D721Med (cell line): ENCODE measurements at places on chromosomes 11 and 22.

DNA sequence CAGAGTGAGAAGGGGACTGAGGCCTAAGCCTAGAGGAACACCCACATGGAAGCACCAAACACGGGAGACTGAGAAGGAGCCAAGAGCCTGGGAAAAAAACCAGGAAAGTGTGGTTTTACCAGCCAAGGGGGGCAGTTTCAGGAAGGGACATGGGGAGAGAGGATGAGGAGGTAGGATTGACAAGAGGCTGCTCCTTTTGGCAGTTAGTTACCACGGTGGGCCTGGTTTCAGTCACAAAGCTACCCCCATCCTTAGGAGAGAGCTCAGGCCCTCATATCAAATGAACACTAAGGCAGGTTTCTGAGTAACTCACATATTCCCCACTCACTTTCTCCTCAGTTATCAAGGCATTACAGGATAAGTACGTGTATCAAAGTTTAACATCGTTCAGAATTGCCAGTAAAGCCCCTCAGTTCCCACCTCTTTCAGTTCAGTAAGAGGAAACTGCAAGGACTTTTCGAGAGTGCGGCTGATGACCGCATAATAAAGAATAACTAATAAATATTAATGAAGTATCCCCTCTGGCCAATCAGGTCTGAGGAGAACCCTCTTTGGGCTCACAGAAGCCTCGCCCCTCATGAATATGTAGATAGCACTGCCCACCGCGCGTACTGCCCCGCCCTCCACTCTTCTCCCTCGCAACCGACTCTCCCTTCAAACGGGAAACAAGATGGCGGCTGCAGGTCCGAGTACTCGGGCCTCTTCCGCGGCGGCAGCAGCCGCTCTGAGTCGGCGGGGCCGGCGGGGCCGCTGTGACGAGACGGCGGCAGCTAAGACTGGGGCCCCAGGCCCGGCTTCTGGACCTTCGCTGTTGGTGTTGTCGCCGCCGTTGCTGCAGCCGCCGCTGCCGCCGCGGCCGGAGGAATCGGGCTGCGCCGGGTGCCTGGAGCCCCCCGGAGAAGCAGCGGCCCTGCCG, at the start of gene RNF169:
Gene RNF169, plus strand, starts transcription at position 639 of the 916 bp plus-strand sequence. Its CDS starts 32 bp downstream, at position 671.
- DNase-seq = peak; percentile 95

- DNase-seq = no peak
Observed at GRCh38 chr11:59255281-59255680, 42.6 kb upstream of the MPEG1 start.

DNA sequence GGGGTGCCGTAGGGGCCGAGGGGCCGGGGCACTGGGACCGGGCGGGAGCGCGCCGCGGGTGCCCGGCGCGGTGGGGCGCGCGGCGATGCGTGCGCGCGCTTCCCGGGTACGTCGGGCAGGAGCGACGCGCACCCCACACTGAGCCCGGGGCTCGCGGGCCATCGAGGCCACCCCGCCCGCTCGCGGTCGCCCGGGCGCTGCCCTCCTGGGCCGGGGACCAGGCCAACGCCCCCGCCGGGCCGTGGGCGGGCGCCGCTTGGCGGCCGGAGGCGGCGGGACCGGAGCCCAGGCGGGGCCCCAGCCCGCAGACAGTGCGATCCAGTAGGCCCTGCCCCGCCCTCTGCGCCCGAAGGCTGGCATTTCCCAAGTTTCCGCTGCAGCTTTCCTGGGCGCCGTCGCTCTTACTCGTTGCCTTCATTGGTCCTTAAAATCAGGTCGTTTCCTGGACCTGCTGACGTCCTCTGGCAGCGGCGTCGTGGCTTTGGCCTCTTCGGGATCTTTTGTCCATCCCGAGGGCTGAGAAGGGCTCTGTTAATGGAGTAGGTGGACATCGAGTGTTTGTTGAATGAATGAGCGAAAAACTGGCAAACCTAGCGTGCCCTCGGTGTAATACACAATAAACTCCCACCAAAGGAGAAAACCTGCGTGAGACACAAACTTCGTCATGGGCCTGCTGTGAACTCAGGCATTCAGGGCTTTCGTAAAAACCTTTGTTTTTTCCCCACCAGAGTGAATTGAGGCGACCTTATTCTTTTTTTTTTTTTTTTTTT, 638 bp downstream of the PARVA start:
- DNase-seq = no peak

DNA sequence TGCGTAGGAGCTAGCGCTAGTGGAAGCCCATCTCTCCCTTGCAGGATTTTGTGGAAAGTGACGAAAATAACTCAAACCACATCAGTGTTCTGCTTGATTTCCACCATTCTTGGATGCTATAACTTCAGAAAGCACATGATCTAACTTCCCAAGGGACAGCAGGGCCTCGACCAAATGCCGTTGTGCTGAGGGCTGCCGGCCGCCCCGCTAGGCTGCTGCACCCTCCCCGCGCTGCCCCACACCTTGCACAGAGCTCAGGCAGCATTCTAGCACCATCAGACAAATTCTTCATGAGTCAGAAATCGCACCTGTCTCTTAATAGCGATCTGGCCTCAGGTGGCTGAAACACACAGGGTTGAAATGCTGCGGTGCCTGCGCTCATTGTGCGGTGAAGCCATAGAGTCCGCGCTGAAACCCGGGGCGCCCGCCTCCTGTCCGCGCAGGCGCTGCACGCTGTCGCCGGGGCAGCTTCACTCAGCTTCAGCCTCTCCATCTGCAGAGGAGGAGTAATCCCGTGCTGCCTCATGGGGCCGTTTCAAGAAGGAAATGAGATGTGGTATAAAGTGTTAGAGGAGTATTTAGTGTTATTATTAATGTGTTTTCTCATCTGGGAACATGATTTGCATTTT, 59.2 kb upstream of the B3GAT1 start:
- peak; percentile 91 for DNase-seq

- no peak for DNase-seq
Observed at GRCh38 chr22:30288419-30289140, 725 bp downstream of the CASTOR1 start.

- DNase-seq = no peak
Observed at GRCh38 chr11:122102426-122102825, 13.6 kb downstream of the BLID start.

- no peak for DNase-seq
Observed at GRCh38 chr11:14308114-14308896, 50.7 kb downstream of the RRAS2 start.

DNA sequence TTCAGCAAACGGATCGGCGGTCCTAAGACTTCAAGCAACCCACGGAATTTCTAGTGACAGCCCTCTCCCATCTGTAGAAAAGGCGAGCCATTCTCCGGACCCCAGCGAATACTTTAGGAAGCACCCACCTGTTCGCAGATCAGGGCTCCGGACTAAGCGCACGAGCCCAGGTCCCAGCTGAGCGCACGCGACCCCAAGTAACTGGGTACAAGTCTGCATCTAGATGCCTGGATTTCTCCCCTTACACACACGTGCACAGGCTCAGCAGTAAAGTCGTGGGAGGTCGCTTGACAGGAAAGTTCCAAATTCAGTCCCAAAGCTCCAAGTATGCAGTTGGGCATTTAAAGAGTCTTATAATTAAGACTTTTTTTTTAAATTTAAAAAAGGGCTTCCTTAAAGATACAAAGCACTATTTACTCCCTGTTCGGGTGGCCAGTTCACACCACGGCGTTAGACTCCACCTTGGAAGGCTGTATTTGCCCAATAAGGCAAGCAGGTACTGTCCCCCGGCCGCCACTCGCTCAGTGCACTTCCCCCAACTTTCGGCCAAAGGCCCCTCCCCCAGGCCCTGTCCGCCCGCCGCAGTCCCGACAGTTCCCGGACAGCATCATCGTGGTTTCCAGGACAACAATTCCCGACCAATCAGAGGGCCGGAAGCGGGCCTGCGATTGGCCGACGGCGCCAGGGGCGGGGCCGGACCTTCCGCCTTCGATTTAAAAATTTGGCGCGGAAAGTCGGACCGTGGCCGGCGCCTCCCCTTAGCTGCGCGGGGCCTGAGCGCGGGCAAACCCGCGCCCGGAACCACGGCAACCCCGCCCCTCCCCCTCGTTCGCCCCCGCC, at the start of gene E2F8:
Gene E2F8, minus strand, starts transcription at position 526 of the 840 bp plus-strand sequence. CDS start 824 bp downstream, outside the sequence.
- DNase-seq = peak; percentile 93

DNA sequence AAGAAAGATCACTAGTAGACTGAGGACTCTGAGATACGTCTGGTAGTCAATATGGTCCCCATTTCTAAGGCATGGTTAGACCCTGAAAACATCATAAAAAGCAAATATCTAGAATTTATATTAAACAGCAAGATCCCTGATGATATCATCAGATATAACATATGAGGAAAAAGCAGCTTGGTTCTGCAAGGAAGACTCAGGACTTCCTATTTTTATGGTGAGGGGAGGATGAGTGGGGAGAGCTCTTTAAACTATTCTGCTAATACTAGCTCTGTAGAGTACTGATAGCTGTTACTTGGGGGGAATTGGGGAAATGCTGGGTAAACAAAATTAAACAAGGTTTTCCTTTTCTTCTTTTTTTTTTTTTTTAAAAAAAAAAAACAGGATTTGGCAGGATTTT, 235.8 kb downstream of the SWAP70 start:
- no peak for DNase-seq

- no peak for DNase-seq
Observed at GRCh38 chr11:65505466-65506289, 6.8 kb downstream of the MALAT1 start.

- DNase-seq = no peak
Observed at GRCh38 chr22:28051787-28052356, 132.8 kb upstream of the PITPNB start.

DNA sequence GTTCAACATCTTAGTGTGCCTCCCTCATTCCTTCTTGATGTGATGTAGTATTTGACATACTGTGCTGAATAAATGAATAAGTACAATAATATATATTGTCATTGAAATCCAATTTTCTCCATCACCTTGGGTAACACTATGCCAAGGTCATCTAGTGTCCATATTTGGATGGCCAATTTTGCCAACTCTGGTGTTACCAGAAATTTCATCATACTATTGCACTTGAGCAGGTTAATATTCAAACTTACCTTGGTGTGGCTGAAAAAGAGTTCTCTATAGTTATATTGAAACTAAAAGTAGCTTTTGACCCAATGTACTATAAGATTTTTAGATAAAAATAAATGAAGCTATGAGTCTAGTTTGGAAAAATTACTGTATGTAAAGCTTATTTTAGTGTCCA, 98.2 kb upstream of the SLC6A5 start:
- DNase-seq = no peak

DNA sequence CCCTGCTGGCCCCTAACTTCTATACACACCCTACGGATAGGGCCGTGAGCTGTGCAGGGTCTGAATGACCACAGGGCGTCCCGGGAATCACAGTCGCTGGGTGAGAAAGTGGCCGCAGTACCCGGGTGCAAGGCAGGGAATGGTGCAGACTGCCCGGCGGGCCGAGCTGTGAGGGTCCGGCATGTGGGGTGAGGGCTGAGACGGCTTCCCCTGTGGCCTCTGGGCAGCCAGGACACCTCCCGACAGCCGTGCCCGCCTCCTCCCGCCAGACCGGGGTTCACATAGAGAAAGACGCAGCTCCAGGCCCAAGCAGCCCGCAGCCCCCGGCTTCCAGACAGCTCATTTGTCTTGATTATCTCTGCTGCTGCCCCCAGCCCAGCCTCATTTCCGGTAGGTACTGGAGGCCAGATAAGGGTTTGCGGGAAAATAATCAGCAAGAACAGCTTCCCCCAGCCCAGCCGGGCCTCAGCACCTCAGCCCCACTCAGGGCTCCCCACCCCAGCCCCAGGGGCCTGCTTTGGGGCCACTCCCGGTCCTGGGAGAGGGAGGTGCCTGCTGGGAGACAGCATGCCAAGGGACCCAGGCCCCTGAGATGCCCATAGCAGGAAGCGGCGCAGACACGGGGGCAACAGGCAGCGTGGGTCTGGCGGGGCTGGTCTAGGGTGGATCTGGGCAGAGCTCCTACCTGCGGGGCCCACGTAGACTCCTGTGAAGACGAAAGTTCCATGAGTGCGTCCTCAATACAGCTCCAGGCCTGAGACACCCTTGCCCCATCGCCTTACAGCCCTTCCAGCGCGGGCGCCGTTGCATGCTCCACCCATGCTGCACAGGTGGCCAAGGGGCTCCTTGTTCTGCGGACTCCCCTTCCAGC, 123.1 kb downstream of the BRD1 start:
- DNase-seq = no peak

GRCh38 chr22:32839831-32840584, 38.5 kb downstream of the TIMP3 start:
- DNase-seq = no peak

- peak; percentile 51 for DNase-seq
Observed at GRCh38 chr11:22192642-22193347, at the start of gene ANO5. TSS of gene ANO5 (plus strand) at chr11:22193085. CDS start at chr11:22193493, 408 bp downstream.

- no peak for DNase-seq
Observed at GRCh38 chr11:45107029-45107428, 39.4 kb upstream of the PRDM11 start.

- DNase-seq = no peak
Observed at GRCh38 chr11:12161603-12162350, 51.4 kb downstream of the MICAL2 start.

- no peak for DNase-seq
Observed at GRCh38 chr11:134751766-134752165, 339.7 kb upstream of the B3GAT1 start.

- no peak for DNase-seq
Observed at GRCh38 chr11:120681434-120682331, 170.1 kb downstream of the GRIK4 start.

DNA sequence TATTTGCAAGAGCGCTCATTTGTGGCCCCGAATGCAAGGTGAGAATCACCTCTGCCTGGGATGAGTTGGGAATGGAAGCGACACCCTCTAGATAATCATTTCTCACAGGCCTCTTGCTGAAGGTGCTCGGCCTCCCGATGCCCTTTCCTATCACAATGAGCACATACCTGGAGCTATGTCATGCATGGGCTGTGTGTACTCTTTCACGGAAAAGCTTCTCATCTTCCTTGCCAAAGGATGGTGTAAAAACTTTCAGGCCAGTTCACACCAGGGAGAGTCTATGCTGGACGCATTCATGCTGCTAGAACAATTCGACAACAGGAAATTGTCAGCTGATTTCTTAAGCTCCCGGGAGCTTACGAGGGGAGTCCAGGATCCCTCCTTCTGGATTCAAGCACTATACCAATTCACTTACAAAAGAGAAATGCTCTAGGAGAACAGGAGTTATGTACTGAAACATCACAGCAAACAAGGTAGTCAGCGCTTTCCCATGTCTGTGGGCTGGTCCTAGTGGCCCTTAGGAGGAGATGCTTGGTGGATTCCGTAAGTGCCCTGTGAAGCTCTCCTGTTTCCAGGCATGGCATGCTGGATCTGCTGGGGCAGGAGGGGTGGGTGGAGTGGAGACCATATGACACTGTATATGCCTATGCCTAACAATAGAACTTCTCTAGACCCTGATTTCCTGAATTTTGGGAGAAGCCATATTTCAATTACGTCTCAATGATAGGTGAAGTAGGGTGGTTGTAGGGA, 53.1 kb upstream of the B3GAT1 start:
- no peak for DNase-seq

GRCh38 chr11:19958204-19958603, 202.1 kb downstream of the DBX1 start:
- no peak for DNase-seq

DNA sequence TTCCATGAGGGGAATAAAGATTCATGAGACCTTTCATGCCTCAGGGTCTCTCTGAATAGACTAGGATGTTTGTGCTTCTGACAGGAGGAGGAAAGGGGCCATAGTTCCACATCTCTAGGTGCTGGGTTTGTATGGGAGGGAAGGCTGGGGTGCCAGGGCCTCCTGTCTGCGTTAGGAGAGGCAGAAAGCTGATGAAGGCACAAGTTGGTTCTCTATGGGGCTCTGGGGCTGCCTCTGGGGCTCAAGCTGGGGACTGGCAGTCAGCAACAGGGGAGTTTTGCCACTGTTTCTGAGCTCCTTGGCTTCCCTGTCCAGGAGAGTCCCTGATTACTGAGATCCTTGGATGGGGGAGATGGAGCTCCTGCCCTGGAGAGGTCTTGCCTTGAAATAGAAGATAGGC, 4.1 kb downstream of the KCNE3 start:
- no peak for DNase-seq

- no peak for DNase-seq
Observed at GRCh38 chr22:44181033-44181911, 547 bp downstream of the PARVG start.

GRCh38 chr11:69394869-69395246, 86.6 kb upstream of the LINC01488 start:
- no peak for DNase-seq
